ENCODE measurements at places on chromosomes 2 and 18. TPM values are rescaled to one million over a fixed set of nuclear protein-coding genes. Genes with fewer than 3 reads are reported as not detected.

GRCh38 chr2:207241198-207241597 lies 75.5 kb upstream of the KLF7 start:
- no peak for DNase-seq

GRCh38 chr2:73043276-73043675 lies 28.2 kb downstream of the SFXN5 start:
- DNase-seq = no peak

- DNase-seq = no peak
Observed at GRCh38 chr2:172900871-172901270, 165.2 kb downstream of the RAPGEF4 start.

GRCh38 chr2:43207553-43208300 lies 18.7 kb downstream of the ZFP36L2 start:
- no peak for DNase-seq

- no peak for DNase-seq
Observed at GRCh38 chr18:37402735-37403099, 162.9 kb downstream of the CELF4 start.

DNA sequence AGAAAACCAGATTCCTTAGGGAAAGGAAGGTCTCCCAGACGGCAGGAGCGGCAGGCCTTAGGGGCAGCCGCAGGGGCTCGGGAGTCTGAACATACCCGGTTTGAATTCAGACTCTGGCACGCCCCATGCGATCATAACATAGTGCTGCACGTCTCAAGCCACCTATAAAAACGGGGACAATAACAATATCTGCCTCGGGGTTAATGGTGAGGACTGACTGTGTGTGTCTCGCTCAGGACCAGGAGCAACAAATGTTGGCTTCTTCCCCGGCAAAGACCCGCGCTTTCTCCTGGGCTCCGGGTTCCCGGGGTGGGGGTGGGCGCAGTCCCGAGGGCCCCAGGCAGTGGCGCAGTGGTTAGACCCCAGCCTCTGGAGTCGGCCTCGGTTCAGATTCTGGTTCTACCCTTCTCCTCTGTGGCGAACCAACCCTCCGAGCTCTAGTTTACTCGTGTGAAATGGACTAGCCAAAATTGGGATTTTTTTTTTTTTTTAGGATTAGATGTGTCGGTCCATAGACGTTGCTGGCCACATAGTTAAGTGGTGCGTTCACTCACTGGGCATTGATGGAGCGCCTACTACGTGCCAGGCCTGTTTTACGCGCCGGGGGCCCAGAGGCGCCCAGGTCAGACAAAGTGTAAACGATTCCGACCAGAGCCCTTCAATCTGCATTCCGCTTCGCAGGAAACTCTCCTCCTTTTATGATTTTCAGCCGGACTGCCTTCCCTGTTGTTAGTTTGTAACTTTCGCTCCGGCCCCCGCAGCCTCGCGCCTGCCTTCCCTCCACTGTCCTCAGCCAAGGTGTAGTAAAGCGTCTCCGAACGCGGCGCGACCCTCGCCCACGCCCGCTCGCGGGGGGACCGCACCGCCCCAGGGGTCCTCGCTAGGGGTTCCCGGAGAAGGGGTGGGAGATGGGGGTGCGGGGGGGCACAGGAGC lies 820 bp upstream of the SH3BP4 start:
- no peak for DNase-seq

- no peak for DNase-seq
Observed at GRCh38 chr2:209973328-209973727, 29.1 kb upstream of the RPE start.

GRCh38 chr2:240972201-240972600 lies 26.2 kb upstream of the SNED1 start:
- DNase-seq = no peak

WNT6 gene
- 4.4 TPM for total RNA-seq

EVA1A gene
- total RNA-seq = 281 TPM

PROKR1 gene
- not detected for total RNA-seq

SPEG gene
- total RNA-seq = 22.9 TPM
